ENCODE measurements at places on chromosomes 5 and 9. TPM values are rescaled to one million over a fixed set of nuclear protein-coding genes. Genes with fewer than 3 reads are reported as not detected.

The NIPAL4 gene
- total RNA-seq = not detected

The CYSTM1 gene
- 12.1 TPM for total RNA-seq

The LCN6 gene
- total RNA-seq = not detected

The LCP2 gene
- 452 TPM for total RNA-seq

The GARIN3 gene
- not detected for total RNA-seq

The HCN1 gene
- not detected for total RNA-seq

The GPRIN1 gene
- total RNA-seq = 1.6 TPM

The ST8SIA4 gene
- total RNA-seq = 39.2 TPM

The CKMT2 gene
- total RNA-seq = not detected

The PIP5KL1 gene
- total RNA-seq = 1.9 TPM

The DDX4 gene
- total RNA-seq = 1.2 TPM

The EQTN gene
- total RNA-seq = not detected

The SLC1A3 gene
- total RNA-seq = 1.5 TPM

The NR5A1 gene
- total RNA-seq = not detected

The TMEM215 gene
- total RNA-seq = not detected

The CCDC192 gene
- not detected for total RNA-seq

The PTPN3 gene
- not detected for total RNA-seq

The PTPRD gene
- not detected for total RNA-seq

The ADAMTS16 gene
- not detected for total RNA-seq

The IL5 gene
- not detected for total RNA-seq

Measured in activated naive CD8-positive, alpha-beta T cell treated with anti-CD3 and anti-CD28 coated beads, Interleukin-2, amount 10 ng/mL, durations not matched to agents 7 days and 5 days (primary cell).